ENCODE measurements at places on chromosomes 1 and 21.

DNA sequence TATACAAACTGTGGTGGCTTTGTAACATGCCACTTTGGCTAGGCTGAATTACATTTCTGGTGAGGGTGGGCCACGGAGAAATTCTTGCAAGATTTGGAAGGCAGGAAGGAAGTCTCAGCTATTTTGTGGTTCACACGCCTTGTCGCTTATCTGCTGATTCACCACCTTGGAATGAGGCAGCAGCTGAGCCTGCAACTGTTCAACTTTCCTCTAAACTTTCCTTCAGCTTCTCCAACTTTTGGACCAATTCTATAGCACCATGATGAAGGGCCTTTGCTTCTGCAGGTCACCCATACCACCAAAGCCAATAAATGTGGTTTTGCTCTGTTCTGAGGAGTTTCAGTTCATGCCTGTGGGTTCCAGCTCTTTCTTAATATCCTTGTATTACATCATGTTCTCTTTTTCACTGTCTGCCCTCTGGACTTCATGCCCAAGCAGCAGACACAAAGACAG is 337.6 kb upstream of the SNX7 start:
- peak; percentile 94 for DNase-seq

GRCh38 chr1:52679048-52679447 is 19.1 kb downstream of the COA7 start:
- DNase-seq = no peak

- DNase-seq = no peak
Measured at GRCh38 chr1:192697771-192698170, 61.8 kb downstream of the RGS13 start.

- no peak for DNase-seq
Measured at GRCh38 chr1:36179220-36179600, 23.2 kb downstream of the MAP7D1 start.

GRCh38 chr1:198846556-198846955 is 207.7 kb downstream of the PTPRC start:
- DNase-seq = no peak

DNA sequence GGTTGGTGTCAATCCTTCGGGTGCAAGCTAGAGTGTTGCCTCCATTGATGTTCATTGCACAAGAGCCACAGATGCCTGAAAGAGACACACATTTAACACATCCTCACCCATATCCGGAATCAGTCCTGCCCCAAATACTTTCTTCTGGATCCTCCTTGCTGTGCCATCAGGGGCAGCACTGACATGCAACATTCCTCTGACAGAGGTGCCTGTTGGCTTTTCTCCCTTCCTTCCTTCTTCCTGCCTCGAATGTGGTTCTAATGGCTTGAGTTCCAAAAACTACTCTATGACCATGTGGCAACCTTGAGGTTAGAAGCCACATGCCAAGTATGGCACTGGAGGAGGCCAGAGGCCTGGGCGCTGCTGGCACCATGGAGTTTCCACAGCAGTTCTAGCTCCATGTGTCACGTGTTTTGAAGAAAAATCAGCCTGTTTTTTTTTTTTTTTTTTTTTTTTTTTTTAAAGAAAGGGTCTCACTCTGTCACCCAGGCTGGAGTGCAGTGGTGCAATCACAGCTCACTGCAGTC is 17.0 kb upstream of the ATP13A2 start:
- DNase-seq = no peak

GRCh38 chr1:99673315-99673714 is 27.4 kb downstream of the PALMD start:
- DNase-seq = no peak

- DNase-seq = peak; percentile 32
Measured at GRCh38 chr1:204198348-204199340, 2.4 kb upstream of the KISS1 start.

DNA sequence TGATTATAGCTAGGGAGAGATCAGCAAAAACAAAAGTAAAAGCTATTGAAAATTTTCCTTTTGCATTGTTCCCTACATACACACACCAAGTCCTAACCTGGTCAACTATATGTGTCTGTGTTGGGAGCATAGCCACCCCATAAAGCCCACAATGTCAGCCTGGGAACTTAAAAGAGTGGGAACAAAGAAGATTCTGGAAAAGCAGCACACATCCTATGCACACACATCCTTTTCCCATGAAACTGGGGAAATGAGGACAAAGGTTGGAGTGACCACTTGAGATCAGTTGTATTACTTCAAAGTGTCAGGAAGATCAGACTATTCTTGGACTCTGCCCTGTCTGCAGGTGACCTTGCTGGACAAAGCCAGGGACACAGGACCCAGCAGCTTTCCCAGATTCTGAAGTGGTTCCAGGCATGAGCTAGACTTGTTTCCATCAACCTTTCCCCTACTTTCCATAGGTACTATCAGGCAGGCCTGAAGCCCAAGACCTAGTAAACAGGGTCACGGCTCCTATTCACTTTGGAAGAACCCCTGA is 15.9 kb downstream of the TXNIP start:
- no peak for DNase-seq

GRCh38 chr1:168917309-168917708 is 188.3 kb upstream of the DPT start:
- DNase-seq = no peak

DNA sequence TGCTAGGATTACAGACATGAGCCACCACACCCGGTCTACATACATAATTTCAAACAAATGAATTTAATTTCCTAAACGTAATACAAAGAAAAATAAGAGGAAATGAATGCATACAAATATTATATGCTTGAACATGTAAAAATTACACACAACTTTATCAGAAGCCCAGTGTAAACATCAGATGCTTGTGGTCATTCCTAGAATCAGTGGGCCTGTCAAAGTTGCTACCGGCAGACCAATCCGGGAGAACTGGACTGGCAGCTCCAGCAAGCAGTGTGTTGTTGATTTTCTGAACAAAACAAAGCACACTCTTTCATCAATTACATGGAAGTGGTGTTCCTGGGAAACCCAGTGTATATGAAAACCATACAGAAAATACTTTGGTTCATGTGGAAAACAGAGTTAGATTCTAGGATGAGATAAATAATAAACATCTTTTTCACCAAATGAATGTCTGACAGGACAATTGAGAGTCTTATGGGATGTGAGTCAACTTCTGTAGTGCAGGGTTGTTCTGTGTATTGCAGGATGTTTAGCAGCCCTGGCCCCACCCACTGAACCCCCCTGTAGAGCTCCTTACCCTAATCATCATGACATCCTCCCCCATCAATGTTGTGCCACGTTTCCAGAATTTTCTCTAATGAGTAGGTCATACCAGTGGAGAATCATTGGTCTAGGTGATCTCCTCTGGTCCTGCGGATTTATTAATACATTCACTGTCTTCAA is 33.8 kb downstream of the MFSD2A start:
- no peak for DNase-seq

GRCh38 chr1:246218686-246219085 is 288.4 kb downstream of the SMYD3 start:
- DNase-seq = no peak

- DNase-seq = no peak
Measured at GRCh38 chr21:43361493-43362296, 65.2 kb downstream of the SIK1 start.

GRCh38 chr1:156592158-156592909 is 758 bp downstream of the NAXE start:
- no peak for DNase-seq

DNA sequence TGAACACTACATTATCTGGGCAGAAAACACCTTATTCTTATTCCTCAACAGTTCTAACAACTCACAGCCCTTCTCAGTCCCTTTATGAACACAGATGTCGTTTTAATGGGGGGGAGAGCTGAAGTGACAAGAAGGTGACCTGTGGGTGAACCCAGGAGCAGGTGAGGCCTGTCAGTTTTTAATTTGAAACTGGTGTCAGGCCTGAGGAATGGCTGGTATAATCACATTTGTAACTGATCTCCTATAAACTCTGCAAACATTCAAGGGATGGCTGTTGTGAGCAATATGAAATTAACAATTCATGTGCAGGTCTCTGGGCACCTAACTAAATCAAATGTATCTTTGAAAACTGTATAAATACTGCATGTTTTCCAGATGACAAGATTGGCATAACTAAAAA is 362.1 kb upstream of the NR5A2 start:
- no peak for DNase-seq

GRCh38 chr1:165162671-165163241 is 193.8 kb downstream of the LMX1A start:
- DNase-seq = no peak

DNA sequence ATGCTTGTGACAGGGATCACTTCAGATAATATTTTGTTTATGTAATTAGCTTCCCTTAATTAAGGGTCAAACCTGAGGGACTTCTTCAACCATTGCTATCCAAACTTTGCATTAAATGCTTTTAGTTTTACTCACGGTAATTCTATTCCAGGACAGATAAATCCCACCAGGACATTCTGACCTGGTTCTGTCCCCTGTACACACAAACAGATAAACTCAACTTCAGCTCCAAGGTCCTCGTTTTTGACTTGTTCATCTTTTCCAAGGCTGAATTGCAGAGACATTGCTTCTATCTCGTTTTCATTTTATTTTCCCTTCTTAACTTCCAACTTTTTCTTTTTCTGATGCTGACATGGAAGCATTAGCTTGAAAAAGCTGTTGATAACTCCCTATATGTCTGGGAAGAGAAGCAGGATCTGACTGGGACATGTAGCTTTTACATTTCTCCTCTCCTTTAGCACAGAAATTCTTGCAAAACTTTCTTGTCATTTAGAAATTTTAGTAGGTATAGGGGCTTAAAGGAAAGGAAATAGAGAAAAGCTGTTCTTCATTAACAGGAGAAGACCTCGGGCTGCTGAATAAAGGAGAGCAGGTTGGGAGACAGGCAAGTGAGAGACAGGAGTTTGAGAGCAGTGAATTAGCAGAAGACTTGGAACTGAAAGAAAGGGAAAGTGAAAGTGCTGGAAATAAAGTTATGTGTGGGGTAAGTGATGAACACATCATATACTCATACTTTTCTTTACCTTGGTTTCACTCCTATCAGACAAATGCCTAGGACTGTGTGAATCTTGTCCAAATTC is 231.7 kb upstream of the B3GALT2 start:
- DNase-seq = no peak

DNA sequence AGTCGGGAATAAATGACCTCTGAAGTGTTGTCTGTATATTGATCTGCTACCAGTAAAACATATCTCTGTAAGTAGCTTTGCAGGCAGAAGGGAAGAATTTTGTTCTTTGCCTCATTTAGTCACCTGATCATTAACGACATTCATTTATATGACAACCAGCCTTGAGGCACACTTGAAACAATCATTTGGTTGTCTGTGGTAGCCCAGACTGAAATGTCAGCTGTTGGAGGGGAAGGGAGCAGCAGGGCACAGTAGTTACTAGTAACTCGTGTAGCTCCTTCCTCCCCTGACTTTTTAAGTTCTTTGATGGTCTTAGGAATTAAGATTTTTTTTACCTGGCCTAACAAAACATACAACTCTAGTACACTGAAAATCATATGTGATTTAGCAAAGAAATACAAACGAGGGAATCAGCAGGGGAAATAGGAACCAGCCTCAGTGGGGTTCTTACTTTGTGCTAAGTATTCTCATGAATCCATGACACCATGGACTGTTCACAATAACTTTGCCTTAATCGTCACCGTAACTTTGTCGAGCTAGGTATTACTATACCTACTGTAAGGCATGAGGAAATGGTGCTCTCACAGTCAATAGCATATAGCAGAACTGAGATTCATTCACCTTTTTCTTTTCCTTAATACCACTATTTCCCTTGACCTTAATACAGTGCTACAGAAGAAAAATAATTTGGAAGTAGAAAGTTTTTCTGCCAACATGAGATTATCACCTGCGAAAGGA is 6.4 kb downstream of the IL12RB2 start:
- no peak for DNase-seq

GRCh38 chr1:161001525-161001924 is 19.4 kb downstream of the F11R start:
- no peak for DNase-seq

GRCh38 chr1:243716906-243717305 is 133.1 kb downstream of the AKT3 start:
- no peak for DNase-seq

DNA sequence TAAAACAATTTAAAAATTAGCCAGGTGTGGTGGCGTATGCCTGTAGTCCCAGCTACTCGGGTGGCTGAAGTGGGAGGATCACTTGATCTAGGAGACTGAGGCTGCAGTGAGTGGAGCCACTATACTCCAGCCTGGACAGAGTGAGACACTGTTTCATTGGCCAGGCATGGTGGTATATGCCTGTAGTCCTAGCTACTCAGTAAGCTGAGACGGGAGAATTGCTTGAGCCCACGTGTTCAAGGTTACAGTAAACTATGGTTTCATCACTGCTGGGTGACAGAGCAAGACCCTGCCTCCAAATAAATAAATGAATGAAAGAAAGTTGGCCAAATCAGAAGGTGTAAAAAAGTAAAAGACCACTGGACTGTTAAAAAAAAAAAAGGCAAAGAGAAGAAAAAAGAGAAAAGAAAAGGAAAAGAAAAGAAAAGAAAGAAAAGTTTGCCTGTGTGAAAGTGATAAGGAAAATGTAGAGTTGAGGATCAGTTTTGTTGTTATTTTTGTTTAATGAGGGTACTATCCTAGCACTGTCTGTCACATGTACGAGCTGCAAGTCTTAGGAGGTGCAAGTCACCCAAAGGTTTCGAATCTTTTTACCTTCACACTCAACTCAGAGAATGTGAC is 52.3 kb downstream of the LUZP1 start:
- DNase-seq = no peak

GRCh38 chr1:2258996-2259395 is 30.9 kb downstream of the SKI start:
- DNase-seq = no peak

GRCh38 chr1:203686091-203686632 is 59.5 kb downstream of the ATP2B4 start:
- no peak for DNase-seq

DNA sequence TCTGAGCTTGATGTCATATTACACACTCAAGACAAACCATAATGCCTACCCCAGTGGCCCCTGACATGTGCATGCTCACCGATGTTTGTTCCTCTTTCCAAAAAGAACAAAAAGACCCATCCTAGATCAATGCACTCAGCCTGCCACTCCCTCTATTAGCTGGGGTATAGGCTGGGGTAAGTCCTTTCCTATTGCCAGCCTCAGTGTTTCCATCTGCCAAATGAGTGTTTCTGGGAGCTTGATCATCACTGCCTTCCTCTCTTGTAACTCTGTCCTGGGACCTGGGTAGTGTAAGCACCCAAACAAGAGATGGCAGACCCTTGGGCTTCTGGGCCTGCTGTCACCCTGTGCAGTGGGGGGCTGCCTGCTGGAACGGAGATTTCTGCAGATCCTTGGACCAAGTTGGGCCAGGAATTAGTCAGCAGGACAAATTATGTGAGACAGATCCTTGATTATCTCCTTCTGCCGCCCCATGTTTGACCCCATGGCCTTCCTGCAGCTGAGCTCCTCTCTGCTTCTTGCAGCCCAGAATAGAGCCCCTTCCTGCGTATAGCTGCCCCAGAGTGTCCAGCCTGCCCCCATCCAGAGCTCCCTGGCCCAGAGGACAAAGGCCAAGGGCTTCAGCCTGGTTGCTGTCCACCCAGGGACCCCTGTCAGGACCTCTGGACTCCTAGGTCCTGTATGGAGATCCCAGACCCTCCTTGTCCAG is 31.5 kb upstream of the LRP8 start:
- no peak for DNase-seq
